ENCODE measurements at places on chromosomes 1 and 21.
A peak's percentile ranks its signal among the peaks of the same experiment; 100 is the strongest.

- DNase-seq: no peak
Observed at GRCh38 chr1:151763990-151764389, 694 bp upstream of the MRPL9 start.

- no peak for DNase-seq
Observed at GRCh38 chr1:91700771-91701471, 185.0 kb downstream of the TGFBR3 start.

DNA sequence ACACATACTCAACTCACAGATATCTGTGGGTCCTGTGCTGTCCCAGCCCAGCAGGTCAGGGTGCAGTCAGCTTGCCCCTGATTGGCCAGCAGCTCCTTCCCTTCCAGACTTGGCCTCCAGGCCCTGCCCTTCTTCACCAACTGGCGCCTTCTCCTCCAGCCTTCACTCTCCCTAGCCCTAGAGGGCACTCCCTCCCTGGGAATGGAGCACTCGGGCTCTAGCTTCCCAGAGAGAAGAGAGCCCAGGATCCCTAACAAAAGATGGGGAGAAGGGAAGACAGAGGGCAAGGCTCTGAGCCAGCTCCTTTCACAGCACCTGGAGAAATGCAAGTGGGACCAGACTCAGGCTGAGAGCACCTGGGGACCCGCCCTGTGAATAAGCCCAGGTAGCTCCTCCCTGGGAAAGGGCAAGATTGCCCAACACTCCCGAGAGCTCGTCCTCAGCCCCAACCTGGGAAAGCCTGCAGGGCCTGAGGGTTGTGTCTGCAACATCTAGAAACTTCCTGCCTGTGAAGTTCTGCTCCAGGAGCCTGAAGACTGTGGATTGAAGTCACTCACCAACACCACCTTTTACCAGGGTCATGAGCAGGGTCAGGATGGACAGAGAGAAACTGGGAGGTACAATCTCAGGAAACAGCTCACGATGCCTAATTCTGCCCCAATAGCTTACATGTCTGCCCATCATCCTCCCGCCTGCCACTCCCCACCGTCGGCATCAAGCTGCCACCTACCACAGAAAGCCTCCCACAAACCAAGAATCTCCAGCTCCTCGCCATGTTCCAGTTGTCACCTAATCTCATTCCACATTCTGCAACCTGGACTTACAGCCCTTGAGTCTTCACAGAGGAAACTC lies at the start of gene PGLYRP4:
TSS of gene PGLYRP4 (minus strand) at position 331 of the 852 bp plus-strand sequence. CDS start 909 bp downstream, outside the sequence.
- DNase-seq: no peak

- DNase-seq: no peak
Observed at GRCh38 chr1:69777423-69777822, 209.7 kb downstream of the LRRC7 start.

- DNase-seq: peak; percentile 44
Observed at GRCh38 chr1:51768971-51769588, 109.4 kb downstream of the NRDC start.

GRCh38 chr1:178323067-178323466 lies 173.7 kb downstream of the CLEC20A start:
- DNase-seq: no peak

DNA sequence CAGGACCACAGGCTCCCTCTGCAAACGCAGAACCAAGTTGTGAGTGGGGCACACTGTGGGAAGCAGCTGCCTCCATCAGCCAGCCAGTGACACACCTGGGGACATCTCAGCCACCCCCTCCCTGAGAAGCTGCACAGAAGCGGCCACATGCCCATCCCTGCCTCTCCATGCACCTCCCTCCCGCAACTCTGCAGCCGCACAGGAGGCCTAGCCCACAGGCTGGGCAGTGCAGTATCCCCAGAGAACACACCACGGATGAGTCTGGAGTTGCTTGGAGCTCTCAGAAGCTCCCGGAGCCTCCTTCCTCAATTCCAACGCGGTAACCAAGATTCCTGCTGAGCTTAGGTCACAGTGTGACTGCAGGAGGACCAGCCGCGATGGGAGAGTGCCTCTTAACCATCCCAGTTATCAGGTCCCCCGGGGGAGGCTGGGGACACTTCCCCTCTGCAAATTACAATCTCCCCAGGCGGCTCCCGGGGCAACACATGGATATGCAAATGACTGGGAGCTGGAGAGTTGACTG lies 1.2 kb upstream of the WNT3A start:
- no peak for DNase-seq

DNA sequence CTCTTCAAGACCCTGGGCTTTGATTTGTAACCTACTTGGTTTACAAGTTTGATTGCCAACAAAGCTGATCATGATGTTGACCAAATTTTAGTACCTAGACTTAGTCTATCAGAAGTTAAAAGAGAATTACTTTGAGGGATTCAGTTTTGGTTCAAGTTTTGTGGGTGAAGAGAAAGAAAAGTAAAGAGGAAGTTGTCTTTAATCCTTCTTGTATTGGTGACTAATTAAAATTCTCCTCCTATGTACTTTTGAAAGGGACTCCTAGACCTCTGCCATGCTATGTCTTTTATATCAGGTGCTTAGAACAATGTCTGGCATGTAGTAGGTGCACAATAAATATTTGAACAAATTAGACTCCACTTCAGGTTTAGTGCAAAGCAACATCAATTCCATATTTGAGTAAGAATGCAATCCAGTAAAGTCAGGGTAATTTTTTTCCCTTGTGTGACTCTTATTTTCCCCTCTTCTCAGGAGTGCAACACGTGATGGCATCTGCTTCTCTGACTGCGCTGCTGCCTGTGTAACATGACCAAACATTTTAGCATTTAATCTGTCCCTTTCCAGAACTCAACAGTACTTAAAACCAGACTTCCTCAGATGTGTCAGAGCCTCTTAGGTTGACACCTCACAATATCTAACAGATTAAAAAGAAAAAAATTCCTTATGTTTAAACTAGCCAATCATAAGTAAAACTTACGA lies 41.1 kb upstream of the KCNQ4 start:
- DNase-seq: no peak

Data from inflammatory macrophage treated with lipopolysaccharide for 1 hour (primary cell).